Left kidney (tissue), 8 donors: ENCODE measurements at places on chromosomes 6 and 20. TPM values are rescaled to one million over a fixed set of nuclear protein-coding genes. Genes with fewer than 3 reads are reported as not detected.

SH3BGRL2 gene
- 33.4 TPM for polyA plus RNA-seq

DNA sequence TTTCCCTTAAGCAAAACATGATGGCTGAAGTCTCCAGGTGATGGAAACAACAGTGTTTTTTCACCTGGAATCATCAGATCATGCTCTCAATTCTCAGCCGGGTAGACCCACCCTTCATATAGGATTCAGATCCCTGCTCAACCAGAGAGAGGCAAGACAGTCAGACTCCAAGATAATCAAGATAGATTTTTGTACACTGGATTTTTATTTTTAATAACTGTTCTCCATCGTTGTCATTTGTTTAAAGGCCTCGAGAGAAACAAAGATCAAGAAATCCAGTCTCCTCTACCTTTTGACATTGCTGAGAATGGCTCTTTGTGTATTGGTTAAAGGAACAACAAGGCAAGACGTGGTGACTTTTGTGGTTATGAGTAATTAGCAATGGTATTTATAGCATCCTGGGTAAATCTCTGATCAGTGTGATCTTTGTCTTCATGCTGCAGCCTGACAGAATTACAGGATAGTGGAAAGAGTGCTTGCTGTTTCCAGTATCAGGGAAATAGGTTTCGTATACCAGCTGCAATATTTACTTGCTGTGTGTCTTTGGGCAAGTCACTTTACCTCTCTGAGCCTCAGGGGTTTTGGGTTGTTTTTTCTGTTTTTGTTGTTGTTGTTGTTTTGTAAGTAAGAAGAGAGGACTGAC, 29.9 kb downstream of the ID4 start:
- no peak for DNase-seq

- DNase-seq, result no peak
Measured at GRCh38 chr6:81865712-81866111, 113.2 kb upstream of the TENT5A start.

DNA sequence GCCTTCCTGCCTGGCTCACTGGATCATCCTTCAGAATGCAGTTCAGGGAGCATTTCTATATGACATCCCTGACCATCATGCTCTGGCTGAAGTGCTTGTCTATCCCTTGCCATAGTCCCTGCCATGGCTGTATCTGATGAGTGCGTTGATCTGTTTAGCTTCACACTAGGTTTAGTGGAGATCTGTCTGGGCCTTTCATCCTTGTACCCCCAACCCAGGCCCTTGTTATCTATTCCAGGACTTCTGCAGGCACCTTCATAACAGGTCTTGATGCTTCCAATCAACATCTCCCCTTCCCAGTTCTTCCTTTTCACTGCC, 102.4 kb downstream of the QRSL1 start:
- no peak for DNase-seq

DNA sequence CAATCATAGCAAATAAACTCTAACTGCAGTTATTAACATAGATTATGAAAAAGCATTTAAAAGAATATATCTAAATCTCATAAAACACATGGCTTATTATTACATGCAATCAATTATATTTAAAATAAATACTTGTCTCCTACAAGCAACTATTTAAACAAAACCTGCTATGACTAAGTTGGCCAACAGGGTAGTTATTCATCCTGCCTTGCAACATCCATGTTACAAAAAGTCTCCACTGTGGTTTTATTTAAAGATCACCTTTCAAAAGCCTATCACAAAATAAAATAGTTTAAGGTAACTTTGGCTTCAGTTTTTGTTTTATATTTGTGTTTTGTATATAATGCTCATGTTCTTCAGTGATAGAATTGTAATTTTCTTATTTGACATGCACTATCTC, 1127.0 kb upstream of the MAP3K7 start:
- no peak for DNase-seq

DNA sequence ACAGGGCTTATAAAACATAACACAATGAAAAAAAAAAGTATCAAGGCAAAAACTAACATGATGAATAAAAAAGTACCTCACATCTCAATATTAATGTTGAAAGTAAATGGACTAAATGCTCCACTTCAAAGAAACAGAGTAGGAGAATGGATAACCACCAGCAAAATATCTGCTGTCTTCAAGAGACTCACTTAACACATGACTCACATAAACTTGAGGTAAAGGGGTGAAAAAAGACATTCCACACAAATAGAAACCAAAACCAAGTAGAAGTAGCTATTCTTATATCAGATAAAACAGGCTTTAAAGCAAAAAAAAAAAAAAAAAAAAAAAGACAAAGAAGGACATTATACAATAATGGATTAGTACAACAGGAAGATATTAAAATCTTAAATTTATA, 86.9 kb downstream of the TBC1D32 start:
- DNase-seq, result no peak

SLA2 gene
- polyA plus RNA-seq, result 0.18 TPM

APCDD1L gene
- 13.7 TPM for polyA plus RNA-seq

HLA-DQB1 gene
- 8.4 TPM for polyA plus RNA-seq
